ENCODE measurements at places on chromosomes 2 and 18.
A peak's percentile ranks its signal among the peaks of the same experiment; 100 is the strongest.

DNA sequence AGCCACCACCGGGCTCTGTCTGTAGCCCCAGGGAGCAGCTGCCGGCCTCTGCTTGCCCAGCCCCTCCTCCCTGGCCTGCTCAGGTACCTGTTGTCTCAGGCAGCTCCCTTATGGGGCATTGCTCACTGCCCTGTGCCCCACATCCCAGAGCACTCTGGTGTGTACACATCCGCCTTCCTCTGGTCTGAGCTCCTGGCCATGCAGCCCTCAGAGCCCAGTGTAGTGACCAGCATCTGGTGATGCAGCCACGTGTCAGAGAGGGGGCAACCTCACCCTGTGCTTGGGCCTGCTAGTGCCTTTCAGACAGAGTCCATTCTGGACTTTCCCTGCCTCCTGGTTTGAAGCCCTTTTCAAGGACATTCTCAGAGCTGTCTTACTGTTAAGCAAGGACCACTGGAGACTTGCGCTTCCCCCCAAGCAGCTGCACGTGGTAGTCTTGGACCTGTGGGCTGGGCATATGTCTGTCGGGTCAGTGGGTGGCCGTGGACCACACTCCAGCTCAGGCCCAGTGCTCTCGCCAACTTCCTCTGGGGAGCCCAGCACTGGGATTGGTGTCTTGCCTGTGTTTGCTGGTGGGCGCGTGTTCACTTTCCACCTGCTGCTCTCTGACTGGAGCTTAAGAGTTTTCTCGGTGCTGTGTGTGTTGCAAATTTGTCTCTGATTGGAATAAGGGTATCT lies 30.7 kb downstream of the DGKD start:
- no peak for DNase-seq

- DNase-seq = no peak
These were observed 946.5 kb upstream of the FAM98A start for GRCh38 chr2:34545486-34546136.

DNA sequence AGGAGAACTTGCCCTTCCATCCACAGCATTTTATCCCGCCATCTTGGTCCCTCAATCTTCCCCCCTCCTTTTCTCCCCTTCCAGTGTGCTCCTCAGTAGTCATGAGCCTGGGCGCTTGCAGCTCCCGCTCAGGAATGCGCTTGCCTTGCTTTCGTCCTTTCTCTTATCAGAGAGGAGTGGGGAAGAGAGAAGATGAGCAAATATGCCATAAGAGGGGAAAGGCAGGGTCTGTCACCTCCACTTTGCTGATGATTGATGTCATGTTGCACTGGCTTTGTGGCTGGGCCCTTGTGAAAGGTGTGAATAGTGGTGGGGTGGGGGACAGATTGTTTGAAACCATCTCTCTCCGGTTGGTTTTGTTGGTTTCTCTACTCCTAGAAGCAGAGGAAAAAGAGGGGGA lies 569.3 kb downstream of the TNS1 start:
- DNase-seq = no peak

- DNase-seq = no peak
These were observed 25.6 kb downstream of the CYTIP start for GRCh38 chr2:157418239-157418641.

- no peak for DNase-seq
These were observed 250.1 kb upstream of the VRK2 start for GRCh38 chr2:57796527-57796926.

GRCh38 chr2:218839430-218839829 lies 7.8 kb upstream of the PRKAG3 start:
- no peak for DNase-seq

DNA sequence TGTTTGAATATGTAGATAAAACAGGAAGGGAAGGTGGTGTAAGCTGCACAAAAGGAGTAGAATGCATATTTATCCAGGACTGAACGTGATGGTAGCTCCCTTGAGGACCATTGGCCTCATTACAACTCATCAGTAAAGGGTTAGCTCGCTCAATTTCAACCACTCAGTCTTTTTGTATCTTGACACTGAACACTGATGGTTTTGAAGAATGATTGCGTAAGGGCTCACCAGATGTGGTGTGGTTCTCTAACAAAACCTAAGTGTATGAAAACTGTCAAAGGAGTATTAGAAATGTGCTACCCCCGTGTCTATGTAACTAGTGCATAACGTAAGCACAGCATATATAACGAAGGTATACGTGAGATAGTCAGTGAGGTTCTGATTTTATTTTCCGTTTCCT lies 272.4 kb upstream of the THSD7B start:
- DNase-seq = no peak

DNA sequence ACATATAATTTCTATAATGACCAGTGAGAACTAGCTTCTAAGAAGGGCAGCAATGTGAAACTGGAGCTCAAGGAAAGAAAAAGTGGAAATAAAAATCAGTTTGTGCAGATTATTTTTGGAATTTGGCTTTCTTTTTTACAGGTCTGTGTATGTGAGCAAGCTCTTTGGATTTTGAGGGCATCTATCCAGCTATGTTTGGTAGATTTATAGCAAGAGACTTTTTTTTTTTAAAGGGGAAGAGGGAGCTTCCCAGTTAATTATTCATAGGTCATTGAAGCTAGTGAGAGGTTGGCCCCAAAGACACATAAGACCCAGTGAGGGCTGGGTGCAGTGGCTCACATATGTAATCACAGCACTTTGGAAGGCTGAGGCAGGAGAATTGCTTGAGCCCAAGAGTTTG lies 24.0 kb upstream of the COLEC12 start:
- DNase-seq = no peak

- DNase-seq = no peak
These were observed 67.5 kb upstream of the RGPD5 start for GRCh38 chr2:109726379-109727270.

DNA sequence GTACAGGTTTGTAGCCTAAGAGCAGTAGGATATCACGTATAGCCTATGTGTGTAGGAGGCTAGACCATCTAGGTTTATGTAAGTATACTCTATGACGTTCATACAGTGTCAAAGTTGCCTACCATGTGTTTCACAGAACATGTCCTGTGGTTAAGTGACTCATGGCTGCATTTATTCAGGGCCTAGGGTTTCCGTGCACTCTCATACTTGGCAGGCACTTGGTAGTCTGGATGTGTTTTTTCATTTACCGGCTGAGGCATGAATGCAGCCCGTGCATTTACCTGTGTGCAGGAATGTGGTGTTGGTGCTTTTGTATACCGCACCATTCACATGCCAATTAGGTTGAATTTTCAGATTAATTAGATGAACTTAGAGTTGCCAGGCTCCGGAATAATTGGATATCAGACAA lies 43.4 kb downstream of the MYL12B start:
- peak; percentile 42 for DNase-seq

- no peak for DNase-seq
These were observed 30.6 kb upstream of the RPRM start for GRCh38 chr2:153509133-153509532.

DNA sequence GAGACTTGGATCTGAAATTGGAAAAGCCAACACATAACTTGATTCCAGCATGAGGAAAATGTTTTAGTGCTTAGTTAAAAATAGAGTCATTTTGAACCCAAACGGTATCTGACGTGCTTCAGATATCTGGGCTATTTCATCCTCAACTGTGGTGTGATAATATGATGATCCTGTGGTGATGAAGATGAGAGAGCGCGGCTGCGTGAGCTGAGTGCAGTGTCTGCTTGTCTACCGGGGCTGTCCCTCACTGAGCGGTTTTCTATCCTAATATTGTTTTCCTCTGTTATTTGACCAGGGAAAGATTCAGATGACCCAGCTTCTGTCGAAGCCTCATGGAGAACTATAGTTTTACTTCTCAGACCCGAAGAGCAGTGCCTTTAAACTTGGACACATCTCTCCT lies 5.8 kb downstream of the TWIST2 start:
- no peak for DNase-seq

GRCh38 chr2:237411683-237412423 lies 2.1 kb downstream of the COL6A3 start:
- DNase-seq = no peak

- DNase-seq = no peak
These were observed 805 bp upstream of the TNFRSF11A start for GRCh38 chr18:62324181-62324828.

GRCh38 chr2:210167227-210167626 lies 4.0 kb downstream of the KANSL1L start:
- no peak for DNase-seq

DNA sequence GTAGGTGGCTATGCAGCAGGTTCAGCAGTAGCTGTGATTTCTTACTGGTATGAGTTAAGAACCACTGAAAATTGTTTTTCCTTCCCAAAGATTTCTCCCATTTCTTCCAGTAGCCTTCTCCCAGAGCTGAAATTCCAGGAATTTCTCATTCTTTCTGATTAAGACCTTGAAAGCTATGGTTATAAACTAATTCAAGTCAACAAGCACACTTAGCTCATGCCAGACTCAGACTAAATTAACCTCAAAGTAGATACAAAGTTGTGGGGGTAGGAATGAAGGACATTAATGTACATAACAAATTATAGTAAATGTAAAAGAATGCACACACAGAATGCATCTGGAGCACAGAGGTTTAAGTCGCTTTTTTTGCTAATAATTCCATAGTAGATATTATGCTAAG lies 103.6 kb upstream of the SOX11 start:
- DNase-seq = no peak

DNA sequence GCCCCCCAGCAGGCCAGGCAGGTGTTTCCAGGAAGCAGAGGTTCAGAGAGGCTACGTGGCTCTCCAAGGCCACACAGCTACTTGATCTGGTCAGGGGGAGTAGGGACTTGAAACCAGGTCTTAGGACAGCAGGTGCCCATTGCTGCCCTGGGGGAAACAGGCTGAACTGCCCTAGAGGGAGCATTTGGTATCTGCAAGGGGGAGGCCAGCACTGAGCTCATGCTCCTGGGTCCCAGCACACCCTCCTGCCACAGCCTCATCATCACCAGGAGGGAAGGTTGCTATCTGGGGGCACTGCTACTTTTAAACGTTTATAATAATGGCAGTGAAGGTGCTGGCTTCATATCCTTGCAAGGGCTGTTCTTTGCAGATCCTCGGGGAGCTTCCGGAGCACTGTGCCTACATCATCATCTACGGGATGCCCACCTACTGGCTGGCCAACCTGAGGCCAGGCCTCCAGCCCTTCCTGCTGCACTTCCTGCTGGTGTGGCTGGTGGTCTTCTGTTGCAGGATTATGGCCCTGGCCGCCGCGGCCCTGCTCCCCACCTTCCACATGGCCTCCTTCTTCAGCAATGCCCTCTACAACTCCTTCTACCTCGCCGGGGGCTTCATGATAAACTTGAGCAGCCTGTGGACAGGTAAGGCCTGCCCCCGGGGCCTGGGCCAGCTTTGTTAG lies 36.1 kb downstream of the ABCG8 start:
- DNase-seq = no peak

DNA sequence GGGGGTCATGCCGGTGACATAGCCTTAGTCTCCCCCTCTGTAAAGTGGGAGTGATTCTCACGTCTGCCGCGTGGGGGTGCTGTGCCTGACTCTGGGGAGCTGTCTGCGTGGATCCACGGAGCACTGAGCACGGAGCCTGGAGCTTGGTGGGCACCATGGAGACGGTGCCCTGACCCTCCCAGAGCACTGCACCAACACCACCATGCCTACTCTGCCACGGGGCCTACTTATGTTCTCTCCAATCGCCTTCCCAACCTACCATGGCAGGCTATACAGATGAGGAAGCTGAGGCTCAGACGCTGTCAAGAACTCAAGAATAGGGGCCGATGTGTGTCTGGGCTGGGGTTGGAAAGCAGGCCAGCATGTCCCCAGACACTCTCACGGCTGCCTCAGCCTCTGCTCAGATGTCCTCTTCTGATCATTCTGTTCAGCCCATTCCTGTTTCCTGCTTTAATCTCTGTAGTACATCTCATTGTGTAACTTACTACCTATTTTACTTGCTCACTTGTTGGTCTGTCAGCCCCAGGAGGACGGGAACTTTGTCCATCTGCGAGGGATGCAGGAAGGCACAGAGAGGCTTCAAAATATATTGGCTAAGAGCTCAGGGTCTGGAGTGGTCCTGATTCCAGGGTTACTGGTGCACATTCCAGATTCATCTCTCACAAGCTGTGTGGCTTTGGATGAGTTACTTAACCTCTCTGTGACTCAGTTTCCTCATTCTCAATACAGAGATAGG lies 168.1 kb upstream of the HS6ST1 start:
- DNase-seq = no peak

- no peak for DNase-seq
These were observed 1.6 kb downstream of the BAZ2B start for GRCh38 chr2:159614534-159615366.

DNA sequence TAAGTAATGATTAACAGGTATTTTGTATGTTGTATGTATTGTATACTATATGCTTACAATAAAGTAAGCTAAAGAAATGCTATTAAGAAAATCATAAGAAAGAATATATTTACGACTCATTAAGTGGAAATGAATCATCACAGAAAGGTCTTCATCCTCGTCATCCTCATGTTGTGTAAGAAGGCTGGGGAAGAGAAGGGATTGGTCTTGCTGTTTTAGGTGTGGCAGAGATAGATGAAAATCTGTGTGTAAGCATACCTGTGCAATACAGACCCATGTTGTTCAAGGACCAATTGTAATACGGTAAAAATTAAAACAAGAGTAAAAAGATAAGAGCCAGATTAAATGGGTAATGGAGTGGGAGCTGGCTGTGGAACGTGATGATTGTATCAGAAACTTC lies 16.6 kb downstream of the SLC35F5 start:
- DNase-seq = no peak

- DNase-seq = no peak
These were observed 148.6 kb upstream of the ALPP start for GRCh38 chr2:232229911-232230310.

DNA sequence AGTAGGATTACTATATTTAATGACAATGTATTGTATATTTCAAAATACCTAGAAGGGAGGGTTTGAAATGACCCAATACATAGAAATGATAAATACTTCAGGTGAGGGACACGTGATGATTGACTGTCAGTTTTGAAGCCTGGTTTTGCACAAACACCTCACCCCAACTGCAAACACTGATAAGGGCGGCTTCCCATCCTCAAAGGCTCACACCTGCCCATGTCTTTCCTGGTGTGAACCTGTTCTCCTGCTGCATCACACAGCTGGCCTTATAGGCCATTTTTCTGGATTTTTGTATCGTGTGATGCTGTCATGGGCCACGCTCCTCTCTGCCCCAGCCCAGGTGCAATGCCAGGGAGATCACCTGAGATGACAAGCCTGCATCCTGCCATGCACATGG lies 166.5 kb upstream of the NCK2 start:
- DNase-seq = no peak

DNA sequence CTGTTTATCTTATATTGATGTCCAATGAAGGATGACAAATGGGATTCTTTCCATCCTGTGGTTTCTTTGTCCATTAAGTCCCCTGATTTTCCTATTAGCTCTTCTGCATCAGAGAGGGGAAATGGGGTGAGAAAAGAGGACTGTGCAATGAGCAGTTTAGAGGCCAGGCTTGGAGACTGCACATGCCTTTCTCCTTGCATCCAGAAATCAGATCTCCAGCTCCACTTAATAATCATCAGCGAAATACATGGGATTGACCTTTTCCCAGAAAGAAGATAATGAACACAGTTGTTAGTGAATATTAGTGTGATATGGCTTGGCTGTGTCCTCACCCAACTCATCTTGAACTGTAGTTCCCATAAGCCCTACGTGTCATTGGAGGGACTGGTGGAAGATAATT lies 697.4 kb downstream of the CBLN2 start:
- DNase-seq = no peak

GRCh38 chr2:231037202-231037730 lies at the start of gene C2orf72:
TSS of gene C2orf72 (plus strand) at chr2:231037523. CDS start at chr2:231037566, 43 bp downstream.
- no peak for DNase-seq

Data from effector memory CD8-positive, alpha-beta T cell (primary cell).